ENCODE measurements at places on chromosomes 6 and 20.

- DNase-seq: peak; percentile 82
Measured at GRCh38 chr6:165834613-165835259, 171.7 kb upstream of the PDE10A start.

- no peak for DNase-seq
Measured at GRCh38 chr20:38393259-38393658, 41.9 kb downstream of the SNHG17 start.

GRCh38 chr6:113178349-113178748 lies 678.8 kb upstream of the MARCKS start:
- DNase-seq: no peak

DNA sequence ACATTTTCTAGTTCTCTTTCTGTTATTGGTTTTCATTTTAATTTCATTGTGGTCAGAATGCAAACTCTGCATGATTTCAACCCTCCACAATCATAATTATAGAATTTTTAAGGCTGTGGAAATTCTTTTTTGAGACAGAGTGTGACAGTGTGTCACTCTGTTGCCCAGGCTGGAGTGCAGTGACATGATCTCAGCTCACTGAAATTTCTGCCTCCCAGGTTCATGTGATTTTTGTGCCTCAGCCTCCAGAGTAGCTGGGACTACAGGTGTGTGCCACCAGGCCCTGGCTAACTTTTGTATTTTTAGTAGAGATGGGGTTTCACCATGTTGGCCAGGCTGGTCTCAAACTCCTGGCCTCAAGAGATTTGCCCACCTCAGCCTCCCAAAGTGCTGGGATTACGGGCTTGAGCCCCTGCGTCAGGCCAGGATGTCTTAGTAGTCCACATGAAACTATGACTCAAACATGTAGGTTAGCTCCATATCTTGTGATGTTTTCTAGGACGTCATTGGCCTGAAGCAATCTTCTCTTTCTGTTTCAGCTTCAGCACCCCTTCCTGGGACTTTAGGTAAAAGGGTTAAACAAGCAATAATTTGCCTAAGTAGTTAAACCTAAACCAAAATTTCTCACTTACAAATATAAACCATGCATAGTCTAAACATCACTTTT lies 47.4 kb upstream of the SAMD3 start:
- DNase-seq: no peak

- DNase-seq: no peak
Measured at GRCh38 chr6:63269470-63269869, 50.3 kb downstream of the LGSN start.
